Bronchial epithelial cell (primary cell): ENCODE measurements at places on chromosomes 1 and 21.
A peak's percentile ranks its signal among the peaks of the same experiment; 100 is the strongest.

DNA sequence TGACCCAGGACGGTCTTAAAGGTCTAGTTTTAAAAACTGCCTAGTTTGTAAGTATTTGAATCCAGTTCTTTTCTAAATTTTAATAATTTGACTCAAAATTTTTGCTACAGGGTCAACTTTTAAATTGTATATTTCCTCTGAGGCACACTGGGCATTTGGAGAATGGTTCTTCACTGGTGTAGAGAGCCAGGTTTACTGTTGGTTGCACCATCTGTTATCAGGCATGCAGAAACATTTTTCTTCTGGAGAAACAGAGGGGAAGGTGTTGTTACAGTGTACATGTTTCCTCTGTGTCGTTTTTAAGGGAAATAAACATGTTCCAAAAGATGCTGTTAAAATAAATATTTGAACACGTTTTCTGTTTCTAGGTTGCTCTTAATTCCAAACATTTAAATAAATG lies 39.0 kb upstream of the RWDD3 start:
- DNase-seq, result no peak

DNA sequence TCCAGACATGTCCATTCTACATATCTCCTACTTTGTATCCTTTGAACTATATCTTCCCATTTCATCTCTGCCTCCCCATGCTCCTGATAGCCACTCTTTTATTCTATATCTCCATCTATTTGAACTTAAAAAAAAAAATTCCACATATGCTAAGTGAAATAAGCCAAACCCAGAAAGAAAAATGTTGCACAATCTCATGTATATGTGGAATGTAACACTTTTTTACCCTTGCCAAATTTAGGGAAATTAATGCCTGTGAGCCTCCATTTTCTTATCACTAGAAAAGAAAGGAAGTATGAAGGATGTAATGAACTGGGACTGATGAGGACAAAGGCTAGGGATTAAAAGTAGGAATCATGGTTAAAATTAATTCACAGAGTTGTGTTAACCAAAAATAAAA lies 53.5 kb downstream of the RGS13 start:
- DNase-seq, result no peak

DNA sequence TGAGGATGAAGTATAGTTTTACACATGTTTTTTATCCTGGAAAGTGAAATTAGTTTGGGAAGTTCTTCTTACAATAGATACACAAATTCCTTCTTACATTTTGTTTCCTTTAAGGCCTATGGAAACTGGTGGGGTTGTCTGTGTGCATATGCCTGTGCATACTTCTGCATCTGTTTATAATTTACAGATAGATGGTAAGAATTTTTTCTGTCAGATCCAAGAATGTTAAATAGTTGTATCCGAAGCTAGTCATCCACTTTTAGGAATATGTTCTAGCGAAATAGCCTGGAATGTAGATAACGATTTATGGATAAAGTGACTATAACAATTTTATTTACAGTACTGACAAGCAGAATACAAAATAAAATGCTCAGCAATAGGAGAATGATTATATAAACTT lies 194.1 kb downstream of the ROR1 start:
- no peak for DNase-seq

DNA sequence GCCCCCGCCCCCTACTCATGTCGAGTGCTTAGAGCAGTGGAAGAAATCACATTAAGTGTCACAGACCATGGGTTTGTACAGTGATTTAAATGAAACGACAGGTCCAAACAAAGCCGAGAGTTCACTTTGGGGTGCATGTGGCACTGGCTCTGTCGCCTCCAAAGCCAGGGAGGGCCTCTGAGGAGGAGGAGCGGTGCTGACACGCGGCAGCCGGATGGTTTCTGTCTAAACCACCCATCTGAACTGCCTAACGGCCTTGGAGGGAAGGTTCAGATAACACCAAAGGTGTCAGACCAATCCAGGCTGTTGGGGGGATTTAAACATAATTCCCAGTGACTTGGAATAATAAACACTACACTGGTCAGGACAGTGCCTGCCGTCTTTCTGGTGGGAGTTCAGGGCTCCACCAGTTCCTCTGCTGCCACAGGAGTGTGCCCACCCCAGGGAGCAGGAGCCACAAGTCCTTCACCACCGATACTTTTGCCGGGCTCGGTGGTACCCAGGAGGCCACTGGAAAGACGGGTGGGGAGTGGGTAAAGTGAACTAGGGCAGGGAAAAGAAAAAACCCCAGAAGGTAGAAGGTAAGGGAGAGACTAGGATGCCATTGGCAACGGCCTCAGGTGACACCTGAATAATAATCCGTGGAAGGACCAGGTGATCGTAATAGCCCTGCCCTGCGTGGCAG lies 78.2 kb downstream of the SLC66A1 start:
- DNase-seq, result no peak

DNA sequence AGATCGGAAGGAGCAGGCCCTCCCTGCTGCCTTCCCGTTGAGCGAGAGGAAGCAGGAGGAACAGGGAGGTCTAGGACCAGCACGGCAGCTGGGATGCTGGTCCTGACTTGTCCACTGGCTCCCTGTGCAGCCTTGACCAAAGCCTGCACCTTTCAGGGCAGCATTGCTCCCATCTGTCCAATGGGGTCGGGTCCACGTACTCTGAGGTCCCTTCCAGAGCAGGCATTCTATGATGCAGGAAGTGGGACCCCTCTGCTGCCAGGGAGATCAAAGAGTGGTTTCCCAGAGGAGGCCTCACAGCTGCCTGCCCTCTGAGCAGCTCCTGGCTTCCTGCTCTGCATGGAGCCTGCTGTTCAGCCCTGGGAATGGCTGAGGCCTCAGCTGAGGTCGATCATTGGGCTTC lies 21.7 kb upstream of the ZNF362 start:
- peak; percentile 20 for DNase-seq

GRCh38 chr1:233304489-233305102 lies 9.1 kb upstream of the PCNX2 start:
- peak; percentile 30 for DNase-seq

- DNase-seq, result no peak
Observed at GRCh38 chr1:236307435-236307834, 25.7 kb upstream of the ERO1B start.

DNA sequence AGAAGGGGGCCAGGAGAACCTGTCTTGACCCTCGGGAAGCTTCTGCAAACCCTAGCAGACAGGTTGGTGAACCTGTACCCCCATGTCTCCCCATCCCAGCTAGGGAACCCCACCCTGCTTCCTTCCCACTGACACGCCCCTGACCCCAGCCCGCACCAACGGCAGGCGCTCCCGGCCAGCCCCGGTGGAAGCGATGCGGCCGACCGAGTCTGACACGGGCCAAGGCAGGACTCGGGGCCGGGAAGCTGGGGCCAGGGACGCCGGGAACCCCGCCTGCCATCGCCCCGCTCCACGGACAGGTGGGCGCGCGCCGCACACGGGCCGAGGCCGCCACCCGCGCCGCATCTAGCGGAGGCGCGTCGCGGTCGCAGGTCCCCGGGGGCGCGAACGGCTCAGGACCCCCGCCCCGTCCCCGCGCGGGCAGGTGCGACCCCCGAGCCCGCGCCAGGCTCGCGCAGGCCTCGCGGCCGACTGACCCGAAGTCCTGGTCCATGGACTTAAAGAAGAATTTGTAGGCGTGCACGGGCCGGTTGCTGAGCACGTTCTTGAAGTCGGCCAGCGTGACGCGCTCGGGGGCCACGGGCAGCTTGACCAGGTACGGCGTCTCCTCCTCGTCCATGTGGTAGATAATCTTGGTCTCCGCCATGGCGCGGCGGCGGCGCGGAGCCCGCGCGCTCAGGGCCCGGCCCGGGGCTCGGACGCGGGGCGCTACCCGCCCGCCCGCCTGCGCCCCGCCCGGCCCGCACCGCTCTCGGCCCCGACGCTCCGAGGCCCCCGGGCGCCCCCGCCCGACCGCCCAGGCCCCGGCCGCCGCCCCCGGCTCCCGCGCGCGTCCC lies 580 bp downstream of the DVL1 start:
- no peak for DNase-seq

GRCh38 chr1:180956028-180956640 lies 43.4 kb downstream of the KIAA1614 start:
- DNase-seq, result no peak

- DNase-seq, result no peak
Observed at GRCh38 chr1:217614200-217614712, 16.6 kb downstream of the GPATCH2 start.
